ENCODE measurements at places on chromosomes 3 and 15. TPM values are rescaled to one million over a fixed set of nuclear protein-coding genes. Genes with fewer than 3 reads are reported as not detected.

The ISLR gene
- not detected for total RNA-seq

The GPR160 gene
- 5.7 TPM for total RNA-seq

The AHSG gene
- total RNA-seq = not detected

The SEMA3B gene
- total RNA-seq = 0.86 TPM

The CLDN18 gene
- not detected for total RNA-seq

The AADAC gene
- total RNA-seq = not detected

DNA sequence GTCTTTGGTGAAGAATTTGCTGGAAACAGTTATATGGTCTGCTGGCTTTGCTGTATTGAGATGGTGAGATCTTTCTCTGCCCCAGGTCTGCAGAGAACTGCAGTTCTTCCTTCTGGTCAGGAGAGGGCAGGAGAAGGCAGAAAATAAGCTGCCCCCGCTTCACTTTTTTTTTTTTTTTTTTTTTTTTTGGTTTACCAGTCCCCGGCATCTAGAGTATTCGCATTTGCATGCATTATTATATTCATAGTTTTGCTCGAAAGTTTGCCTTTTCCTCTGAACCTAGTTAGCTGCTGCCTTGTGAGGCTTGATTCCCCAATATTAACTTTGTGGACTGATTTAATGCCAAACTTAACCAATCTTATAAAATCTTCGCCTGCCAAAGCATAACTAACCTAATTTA lies 10.6 kb upstream of the PARL start:
- H3K27ac ChIP-seq = no peak overlapping the region
- peak; percentile 41 for DNase-seq
- H3K27me3 ChIP-seq = peaks cover 15% of the 10 kb centered on the region
- H3K4me1 ChIP-seq = no peaks in the 10 kb centered on the region

- H3K36me3 ChIP-seq = no peaks in the 10 kb centered on the region
- peaks cover 2% of the 10 kb centered on the region for H3K27me3 ChIP-seq
- no peak for DNase-seq
Measured at GRCh38 chr3:29627136-29628117, 346.6 kb downstream of the RBMS3 start.

DNA sequence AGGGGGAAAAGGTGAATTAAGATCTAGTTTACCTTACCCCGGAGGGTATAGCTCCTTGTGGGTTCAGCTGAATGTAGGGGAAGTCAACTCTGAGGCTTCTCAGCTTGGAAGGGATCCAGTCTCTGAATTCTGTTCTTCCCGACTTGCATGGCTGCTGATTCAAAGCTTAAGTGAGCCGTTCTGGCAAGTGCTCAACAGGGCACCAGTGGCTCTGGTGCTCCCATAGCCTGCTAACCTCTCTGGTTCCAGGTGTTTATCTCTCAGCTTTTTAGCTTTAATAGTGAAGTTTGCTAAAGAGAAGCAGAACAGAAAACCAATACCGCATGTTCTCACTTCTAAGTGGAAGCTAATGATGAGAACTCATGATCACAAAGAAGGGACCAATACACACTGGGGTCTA lies 46.3 kb upstream of the RBP1 start:
- no peak overlapping the region for H3K4me3 ChIP-seq
- peaks cover 3% of the 10 kb centered on the region for H3K36me3 ChIP-seq
- H3K27me3 ChIP-seq = no peaks in the 10 kb centered on the region

DNA sequence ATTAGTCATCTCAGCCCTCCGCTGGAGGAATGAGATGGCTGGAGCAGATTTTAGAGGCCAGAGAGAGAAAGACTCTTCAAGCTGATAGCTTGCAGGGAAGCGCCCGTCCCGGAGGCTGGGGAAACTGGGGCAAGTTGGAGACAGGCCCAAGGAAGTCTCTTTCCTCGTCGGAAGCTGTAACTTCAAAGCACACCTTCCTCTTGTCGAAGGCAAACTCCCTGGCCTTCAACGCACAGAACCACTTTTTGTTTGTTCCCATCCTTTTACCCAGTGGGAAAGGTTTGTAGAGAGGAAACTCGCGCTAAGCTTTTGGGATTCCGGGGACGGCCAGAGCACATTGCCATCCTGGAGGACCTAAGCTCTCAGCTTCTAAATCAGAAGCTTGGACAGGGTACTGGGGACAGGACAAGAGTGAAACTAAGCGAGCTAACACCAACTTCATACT lies 900 bp upstream of the EOMES start:
- DNase-seq = no peak
- H3K27ac ChIP-seq = no peak overlapping the region
- peak overlapping the region; percentile 64 for H3K4me3 ChIP-seq
- peaks cover 27% of the 10 kb centered on the region for H3K4me1 ChIP-seq
- H3K27me3 ChIP-seq = peaks cover 68% of the 10 kb centered on the region

DNA sequence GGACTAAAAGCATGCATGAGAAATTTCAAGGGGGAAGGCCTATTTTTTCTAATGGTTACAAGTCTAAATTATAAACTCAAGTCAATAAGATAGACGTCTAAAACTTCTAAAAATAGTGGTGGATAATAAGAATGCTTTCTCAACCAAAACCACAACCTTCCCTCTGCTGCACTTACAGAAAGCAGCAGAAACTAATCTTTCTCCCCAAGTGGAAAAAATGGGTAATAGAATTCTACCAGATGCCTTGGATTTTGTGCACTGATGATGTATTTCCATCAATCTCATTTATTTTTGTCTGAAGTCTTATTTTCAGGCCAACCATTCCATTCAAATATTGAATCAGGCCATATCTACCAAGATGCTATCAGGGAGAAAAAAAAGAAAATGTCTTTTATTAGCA lies 344.7 kb downstream of the NEK10 start:
- H3K36me3 ChIP-seq = no peaks in the 10 kb centered on the region
- no peak overlapping the region for H3K4me3 ChIP-seq
- no peaks in the 10 kb centered on the region for H3K4me1 ChIP-seq
- no peaks in the 10 kb centered on the region for H3K27me3 ChIP-seq
- DNase-seq = no peak
- H3K27ac ChIP-seq = no peak overlapping the region

DNA sequence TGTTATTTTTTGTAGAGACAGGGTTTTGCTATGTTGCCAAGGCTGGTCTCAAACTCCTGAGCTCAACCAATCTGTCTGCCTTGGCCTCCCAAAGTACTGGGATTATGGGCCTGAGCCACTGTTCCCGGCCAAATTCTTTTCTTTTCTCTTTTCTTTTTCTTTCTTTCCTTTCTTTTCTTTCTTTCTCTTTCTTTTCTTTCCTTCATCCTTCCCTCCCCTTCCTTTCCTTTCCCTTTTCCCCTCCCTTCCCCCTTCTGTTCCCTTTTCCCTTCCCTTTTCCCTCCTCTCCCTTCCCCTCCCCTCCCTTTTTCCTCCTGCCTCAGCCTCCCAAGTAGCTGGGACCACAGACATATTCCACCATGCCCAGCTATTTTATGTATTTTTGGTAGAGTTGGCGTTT lies 3.1 kb upstream of the ARF4 start:
- peak overlapping the region; percentile 18 for H3K27ac ChIP-seq
- DNase-seq = no peak
- no peaks in the 10 kb centered on the region for H3K27me3 ChIP-seq
- peaks cover 14% of the 10 kb centered on the region for H3K4me1 ChIP-seq
- H3K4me3 ChIP-seq = no peak overlapping the region

GRCh38 chr15:89132611-89133507 lies 44.6 kb downstream of the ABHD2 start:
- H3K27ac ChIP-seq = no peak overlapping the region
- no peaks in the 10 kb centered on the region for H3K27me3 ChIP-seq
- peaks cover 3% of the 10 kb centered on the region for H3K36me3 ChIP-seq
- no peak for DNase-seq
- peaks cover 27% of the 10 kb centered on the region for H3K4me1 ChIP-seq

DNA sequence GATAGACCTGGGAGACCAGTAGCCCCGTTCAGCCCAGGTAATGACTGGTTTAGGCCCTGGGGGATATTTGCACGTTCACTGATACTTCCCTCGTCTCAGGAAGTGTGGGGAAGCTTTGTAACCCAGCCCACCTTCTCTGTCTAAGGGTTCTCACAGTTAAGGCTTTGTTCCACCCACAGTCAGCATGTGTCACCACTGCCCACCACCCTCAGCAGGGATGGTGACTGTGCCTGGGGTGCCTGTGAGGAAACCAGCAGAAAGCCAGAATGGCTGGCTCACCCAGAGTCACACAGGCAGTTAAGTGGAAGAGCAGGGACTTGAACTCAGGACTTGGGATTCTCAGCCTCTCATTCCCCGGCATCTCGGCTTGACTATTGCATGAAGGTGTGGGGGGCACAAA lies 5.2 kb downstream of the KBTBD13 start:
- H3K27me3 ChIP-seq = peaks cover 33% of the 10 kb centered on the region
- H3K4me1 ChIP-seq = peaks cover 9% of the 10 kb centered on the region
- DNase-seq = peak; percentile 35

- no peak for DNase-seq
- peaks cover 6% of the 10 kb centered on the region for H3K4me1 ChIP-seq
- no peak overlapping the region for H3K27ac ChIP-seq
Measured at GRCh38 chr3:125187599-125187910, 25.0 kb downstream of the SLC12A8 start.

GRCh38 chr3:88416436-88416835 lies 266.7 kb downstream of the C3orf38 start:
- H3K27ac ChIP-seq = no peak overlapping the region
- H3K4me3 ChIP-seq = no peak overlapping the region
- H3K4me1 ChIP-seq = no peaks in the 10 kb centered on the region
- no peak for DNase-seq
- no peaks in the 10 kb centered on the region for H3K36me3 ChIP-seq

- H3K4me1 ChIP-seq = no peaks in the 10 kb centered on the region
- no peak for DNase-seq
- peaks cover 1% of the 10 kb centered on the region for H3K27me3 ChIP-seq
- no peak overlapping the region for H3K27ac ChIP-seq
- H3K36me3 ChIP-seq = no peaks in the 10 kb centered on the region
Measured at GRCh38 chr15:23395030-23395692, 40.6 kb downstream of the GOLGA8S start.

GRCh38 chr3:155948476-155948875 lies 78.0 kb downstream of the GMPS start:
- DNase-seq = no peak
- no peak overlapping the region for H3K4me3 ChIP-seq
- no peak overlapping the region for H3K27ac ChIP-seq

DNA sequence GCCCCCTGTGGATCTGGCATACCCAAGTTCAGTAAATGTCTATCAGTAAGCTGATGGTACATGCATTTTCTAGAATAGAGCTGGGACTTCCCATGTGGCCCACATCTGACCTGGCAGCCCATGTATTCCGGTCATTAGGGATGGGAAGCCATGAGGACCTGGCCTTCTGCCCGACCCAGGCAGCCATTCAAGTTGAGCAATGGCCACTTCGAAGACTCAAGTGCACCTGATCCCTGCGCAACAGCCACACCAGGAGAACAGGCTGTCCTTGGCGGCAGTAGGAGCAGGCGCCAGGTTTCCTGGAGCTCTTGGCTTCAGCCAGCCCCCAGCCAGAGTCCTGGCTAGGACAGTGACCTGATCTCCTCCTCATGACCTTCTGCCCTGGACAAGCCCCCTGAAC lies 14.6 kb downstream of the HEMK1 start:
- peaks cover 83% of the 10 kb centered on the region for H3K4me1 ChIP-seq
- peak overlapping the region; percentile 98 for H3K27ac ChIP-seq
- peaks cover 70% of the 10 kb centered on the region for H3K36me3 ChIP-seq

- H3K4me3 ChIP-seq = no peak overlapping the region
- DNase-seq = no peak
- no peak overlapping the region for H3K27ac ChIP-seq
- H3K36me3 ChIP-seq = no peaks in the 10 kb centered on the region
Measured at GRCh38 chr3:195558602-195559001, 15.5 kb upstream of the PPP1R2 start.

Data from activated CD4-positive, alpha-beta memory T cell treated with anti-CD3 and anti-CD28 coated beads for 36 hours (primary cell).